ENCODE measurements at places on chromosomes 5 and 9.

- no peak for DNase-seq
These were observed 213.4 kb downstream of the HSPA4 start for GRCh38 chr5:133265257-133265656.

- no peak for DNase-seq
These were observed 10.1 kb downstream of the ARRDC3 start for GRCh38 chr5:91373006-91373405.

DNA sequence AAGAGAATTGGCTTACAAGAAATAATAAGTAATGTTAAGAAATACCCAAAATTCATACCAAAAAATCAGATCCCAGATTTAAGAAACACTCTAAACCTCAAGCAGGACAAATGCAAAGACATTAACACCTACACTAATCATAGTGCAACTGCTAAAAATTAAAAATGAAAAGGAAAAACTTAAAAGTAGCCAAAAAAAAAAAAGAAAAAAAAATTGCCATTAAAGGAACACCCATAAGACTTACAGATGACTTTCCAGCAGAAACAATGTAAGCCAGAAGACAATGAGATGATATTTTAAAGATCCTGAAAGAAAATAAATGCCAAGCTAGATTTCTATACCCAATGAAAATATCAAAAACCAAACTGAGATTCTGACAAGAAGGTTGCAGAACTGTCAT, 101.5 kb downstream of the DENND1A start:
- DNase-seq: no peak

DNA sequence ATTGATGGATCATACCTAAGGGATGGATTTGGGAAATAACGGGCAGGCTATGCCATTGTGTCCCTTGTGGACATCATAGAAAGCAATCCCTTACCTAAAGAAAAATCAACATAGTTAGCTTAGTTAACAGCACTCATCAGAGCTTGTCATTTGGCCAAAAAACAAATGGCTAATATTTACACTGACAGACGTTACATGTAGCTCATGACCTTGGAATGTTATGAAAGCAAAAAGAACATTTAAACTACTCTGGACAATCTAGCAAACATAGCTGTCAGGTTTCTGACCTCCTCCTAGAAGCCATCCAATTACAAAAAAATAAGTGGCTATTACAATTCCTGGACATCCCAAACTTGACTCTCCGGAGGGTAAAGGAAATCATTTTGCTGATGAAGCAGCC, 23.8 kb downstream of the TMEM232 start:
- no peak for DNase-seq

DNA sequence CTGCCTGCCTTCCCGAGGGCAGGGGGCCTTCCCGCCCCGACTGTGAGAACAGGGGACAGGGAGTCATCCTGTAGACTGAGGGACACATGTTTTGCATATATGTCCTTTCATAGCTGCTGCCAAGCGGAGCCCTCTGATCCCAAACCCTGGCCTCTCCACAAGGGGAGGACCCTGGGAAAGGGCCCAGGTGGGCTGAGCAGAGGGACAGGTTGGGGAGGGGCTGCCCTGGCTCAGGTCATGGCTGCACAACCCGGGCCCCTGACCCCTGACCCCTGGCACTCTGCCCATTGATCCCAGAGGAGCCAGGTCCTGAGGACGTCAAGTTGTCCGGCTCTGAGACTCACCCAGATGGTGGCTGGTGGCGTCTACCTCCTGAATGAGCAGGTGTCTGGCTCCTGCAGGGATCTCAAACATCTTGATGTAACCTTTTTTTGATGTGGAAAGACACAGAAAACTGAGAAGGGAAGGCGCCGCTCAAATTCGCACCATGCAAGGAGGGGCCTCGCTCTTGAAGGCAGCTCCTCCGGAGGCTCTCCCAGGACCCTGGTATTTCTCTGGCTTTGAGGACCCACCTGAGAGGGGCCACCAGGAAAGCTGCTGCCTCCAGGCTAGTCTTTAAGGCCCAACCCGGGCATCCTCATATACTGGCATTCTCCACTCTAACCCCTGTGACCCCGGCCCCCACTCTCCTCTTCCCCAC, 71.9 kb downstream of the ZNF354C start:
- no peak for DNase-seq

DNA sequence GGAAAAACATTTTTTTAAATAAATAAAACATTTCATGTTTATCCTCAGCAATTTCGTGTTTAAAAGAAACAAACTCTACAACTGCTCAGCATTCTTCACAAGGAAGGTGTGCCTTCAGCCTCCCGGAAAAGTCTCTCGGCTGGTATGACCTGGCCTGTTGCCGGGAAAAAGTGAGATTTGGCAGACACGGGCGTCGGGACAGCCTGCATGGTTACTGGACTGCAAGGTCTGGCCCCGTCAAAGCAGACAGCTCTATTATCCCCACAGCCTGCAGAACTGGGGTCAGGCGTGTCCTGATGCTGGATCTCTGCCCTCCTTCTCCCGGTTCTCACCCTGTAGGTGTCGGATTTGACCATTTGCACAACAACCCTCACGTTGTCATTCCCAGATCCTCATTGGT, 120.3 kb upstream of the SPATA31C2 start:
- no peak for DNase-seq

DNA sequence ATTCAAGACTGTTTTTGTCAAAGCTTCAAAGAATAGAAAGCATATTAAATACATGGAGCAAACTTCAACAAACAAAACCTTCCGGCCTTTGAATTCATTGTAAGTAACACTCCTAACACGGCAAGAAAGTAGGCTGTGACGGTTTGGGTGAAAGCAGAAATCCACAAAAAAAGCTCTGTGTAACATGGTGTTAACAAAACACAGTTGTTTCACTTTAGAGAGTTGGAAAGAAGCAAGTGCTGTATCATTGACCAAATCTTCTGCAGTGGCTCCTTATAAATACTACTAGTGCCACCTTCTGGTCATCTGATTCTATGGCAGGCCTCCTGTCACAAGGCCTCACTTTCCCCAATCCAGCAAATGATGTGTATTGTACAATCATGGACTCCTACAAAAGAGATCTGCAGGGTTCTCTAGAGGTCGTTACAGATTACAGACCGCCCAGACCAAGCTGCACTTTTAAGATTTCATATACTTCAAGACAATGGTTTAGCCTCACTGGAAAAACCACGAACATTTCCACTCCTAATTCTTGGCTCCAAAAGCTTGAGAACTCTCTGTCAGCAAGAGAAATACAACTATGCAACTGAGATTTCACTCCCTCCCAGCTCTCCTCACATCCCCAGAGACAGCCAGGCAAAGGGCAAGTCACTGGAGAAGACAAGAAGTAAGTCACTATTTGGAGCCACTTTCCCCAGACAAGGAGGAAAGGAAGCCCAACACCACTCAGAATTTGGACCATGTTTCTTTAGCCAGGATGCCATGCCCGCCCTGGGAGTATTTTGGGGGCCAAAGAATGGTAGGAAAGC, 196.2 kb downstream of the DTWD2 start:
- DNase-seq: no peak

- no peak for DNase-seq
These were observed 22.8 kb upstream of the IFNE start for GRCh38 chr9:21504894-21505293.

DNA sequence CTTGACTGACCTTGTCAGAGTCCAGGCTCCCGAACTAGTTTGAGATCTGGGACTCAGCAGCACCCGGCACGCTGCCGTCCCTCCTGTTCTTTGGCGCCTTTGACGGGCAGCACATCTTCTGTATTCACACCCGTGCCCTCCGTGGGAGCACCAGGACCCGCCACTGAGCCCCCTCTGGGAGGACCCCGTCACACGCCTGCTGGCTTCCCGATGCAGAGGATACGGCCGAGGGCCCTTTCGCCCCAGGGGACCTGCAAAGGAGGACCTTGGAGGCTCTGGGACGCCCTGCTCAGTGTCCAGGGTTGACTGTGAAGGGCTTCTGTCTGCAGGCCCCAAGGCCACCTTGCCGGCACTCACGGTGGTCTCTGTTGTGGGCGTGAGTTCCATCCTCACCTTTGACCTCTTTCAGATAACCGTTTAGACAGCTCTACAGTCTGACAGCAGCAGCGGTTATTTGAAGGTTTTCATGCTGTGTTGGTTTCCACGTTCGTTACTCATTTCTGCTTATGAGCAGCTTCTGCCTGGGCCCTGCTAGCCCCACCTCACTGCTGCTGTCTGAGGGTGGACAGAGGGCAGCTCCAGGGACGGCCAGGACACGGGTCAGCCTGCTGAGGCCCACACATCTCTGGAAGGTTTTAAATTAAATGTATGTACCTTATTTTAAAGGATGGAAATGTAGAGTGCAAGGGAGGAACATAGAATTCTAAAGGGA, 12.6 kb upstream of the EXOC3 start:
- DNase-seq: no peak

DNA sequence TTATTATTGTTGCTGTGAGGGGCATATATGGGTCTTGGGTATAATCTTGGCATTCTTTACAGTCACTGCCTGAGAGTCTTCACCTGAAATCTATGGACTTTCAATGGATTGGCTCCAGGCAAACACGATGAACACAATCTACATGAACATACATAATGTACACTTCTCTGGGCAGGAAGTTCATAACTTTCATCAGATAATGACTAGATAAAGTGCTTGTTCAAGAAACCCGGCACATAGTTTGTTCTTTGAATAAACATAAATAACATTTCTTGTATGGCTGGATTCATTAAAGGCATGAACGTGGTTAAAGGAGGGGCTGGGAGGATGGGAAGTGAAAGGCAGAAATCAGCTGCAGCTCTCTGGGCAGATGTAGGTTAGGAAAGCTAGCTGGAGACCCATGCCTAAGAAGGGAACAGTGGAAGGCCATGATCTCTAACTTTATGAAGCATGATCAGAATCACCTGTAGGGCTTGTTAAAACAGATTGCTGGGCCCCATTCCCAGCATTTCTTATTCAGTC, 306.9 kb upstream of the EFNA5 start:
- no peak for DNase-seq
